ENCODE measurements at places on chromosomes 13 and 19. TPM values are rescaled to one million over a fixed set of nuclear protein-coding genes. Genes with fewer than 3 reads are reported as not detected.
A peak's percentile ranks its signal among the peaks of the same experiment; 100 is the strongest.

The LRG1 gene
- not detected for total RNA-seq

The CABP5 gene
- 0.38 TPM for total RNA-seq

The OR10H1 gene
- total RNA-seq, result 0.12 TPM

GRCh38 chr13:76892488-76892887 is 6.3 kb upstream of the KCTD12 start:
- no peak for DNase-seq

The PRKCG gene
- 0.55 TPM for total RNA-seq

DNA sequence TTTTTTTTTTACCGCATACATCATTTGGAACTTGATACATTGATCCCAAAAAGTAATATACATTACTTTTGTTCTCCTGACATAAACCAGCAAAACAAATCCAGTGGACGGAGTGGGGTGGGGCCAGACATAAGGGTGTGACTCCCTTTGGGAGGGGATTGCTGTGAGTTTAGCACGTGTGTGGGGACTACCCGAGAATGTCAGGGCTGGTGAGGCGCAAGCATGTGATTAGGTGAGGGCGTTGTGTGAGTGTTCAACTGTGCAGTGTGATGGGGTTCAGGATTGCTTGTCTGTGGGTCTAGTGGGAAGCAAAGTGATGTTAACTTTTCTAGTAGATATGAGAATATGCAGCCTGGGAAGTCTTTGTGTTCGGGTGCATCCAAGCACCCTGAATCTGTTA is 468.0 kb downstream of the TSHZ3 start:
- no peak for DNase-seq

The KCNRG gene
- 1.0 TPM for total RNA-seq

The IGFL2 gene
- not detected for total RNA-seq

The URAD gene
- not detected for total RNA-seq

GRCh38 chr19:275000-275399 is 16.2 kb downstream of the PLPP2 start:
- no peak for DNase-seq

GRCh38 chr19:51714848-51715247 is 8.9 kb downstream of the HAS1 start:
- no peak for DNase-seq

DNA sequence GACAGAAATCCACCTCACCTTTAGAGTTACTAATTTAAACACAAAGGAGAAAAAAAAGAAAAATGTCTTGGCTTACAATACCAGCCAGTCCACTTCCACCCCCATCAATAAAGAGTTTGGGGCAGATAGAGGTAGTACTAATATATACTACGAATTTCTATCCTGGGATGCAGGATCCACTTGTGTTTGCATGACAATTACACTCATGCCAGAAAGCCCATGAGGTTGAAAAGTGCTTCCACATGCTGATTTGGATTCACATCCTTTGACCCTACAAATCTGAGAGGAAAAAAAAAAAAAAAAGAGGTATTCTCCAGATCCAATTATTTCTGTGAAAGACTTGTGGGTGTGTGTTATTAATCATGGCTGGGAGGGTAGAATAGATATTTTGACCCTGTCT is 335.2 kb downstream of the SLITRK1 start:
- no peak for DNase-seq

GRCh38 chr13:108777421-108778420 is 148.3 kb downstream of the MYO16 start:
- DNase-seq, result no peak

The NXNL1 gene
- not detected for total RNA-seq

DNA sequence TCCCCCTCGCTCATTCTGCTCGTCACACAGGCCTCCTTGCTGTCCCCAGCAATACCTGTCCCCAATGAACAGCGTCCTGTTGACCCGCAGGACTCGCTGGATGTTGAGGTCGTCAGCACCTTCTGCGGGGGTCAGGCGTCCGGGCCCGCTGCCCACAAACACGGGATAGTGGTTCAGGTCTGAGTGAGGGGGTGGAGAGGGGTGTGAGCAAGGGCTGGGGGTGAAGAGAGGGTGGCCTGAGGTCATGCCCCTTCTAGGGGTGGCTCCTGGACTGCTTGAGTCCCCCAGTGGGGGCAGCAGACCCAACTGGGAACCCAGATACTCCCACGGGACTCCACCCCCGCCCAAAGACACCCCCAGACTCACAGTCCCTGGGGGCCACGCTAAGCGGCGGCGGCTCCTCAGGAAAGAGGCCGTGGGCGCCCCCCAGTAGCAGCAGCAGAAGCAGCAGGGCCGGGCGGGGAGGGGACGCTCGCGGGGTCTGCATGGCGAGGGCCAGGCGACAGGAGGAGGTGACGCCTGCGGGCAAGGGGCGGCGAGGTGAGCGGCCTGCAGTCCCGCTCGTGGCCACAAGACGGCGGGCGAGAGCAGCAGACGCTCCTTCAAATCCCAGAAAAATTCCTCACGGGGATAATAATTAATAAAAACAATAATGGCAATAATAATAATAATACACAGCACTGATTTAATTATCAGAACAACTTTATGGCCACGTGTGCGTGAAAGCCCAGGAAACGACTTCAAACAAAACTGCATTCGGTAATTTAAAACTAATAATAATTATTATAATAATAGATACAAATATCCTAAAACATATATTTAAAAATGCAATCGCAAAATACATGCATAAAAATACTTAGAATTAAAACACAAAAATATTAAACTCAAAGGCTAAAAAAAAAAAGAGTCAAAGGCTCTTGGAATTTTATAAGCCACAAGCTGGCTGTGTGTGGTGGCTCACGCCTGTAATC is 1.2 kb downstream of the SEMA6B start:
- DNase-seq, result peak; percentile 63

DNA sequence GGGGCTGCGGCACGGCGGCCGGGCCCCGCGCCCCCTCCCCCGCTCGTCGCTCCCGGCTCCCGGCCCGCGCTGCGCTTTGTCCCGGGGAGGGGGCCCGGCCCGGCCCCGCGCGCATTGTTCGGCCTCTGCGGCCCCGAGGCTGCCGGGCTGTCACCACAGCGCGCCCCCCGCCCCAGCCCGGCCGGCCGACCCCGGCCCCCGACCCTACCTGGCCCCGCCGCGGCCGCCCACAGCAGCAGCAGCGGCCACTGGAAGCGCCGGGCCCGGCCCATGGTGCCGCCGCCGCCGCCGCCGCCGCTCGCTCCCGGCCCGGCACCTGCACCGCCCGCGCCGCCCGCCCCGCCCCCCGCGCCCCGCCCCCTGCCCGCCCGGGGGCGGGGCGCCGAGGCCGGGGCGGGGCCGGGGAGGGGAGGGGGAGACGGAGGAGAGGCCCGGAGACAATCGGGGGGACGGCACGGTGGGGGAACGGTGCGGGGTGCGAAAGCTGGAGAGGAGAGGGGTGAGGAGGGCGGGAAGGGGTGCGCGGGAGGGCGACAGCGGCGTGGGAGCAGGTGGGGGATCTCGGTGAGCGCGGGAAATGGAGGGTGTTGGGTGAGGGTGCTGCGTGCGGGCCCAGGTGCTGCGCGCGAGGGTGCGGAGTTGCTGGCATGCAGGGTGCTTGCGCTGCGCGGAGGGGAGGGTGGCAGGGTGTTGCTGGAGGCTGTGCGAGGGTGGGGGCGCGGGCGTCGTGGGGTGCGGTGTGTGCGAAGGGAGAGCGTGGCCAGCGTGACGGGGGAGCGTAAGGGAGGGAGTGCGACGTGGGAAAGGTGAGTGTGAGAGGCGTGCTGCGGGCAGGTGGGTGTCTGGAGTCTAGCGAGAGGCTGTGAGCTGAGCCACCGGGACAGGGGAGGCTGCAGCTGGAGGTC is at the start of gene CADM4:
TSS of gene CADM4 (minus strand) at position 332 of the 905 bp plus-strand sequence. CDS start at position 272, 60 bp downstream.
- peak; percentile 30 for DNase-seq

- no peak for DNase-seq
Measured at GRCh38 chr19:47106821-47107201, 6.8 kb downstream of the ZC3H4 start.

DNA sequence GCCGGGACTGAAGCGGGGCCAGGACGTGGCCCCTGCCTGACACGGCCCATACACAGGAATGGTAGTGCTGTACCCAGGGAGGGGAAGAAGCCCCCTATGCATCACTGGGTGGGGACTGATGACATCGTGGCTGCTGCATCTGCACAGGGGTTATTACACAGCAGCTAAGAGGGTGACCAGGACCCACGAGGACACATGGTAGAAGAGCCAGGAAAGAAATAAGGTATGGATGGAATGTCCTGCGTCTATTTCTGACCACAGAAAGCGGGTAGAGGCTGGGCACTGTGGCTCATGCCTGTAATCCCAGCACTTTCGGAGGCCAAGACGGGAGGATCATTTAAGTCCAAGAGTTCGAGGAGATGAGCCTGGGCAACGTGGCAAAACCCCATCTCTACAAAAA is 24.1 kb downstream of the DCAF15 start:
- DNase-seq, result no peak

GRCh38 chr19:10214784-10215183 is 16.3 kb downstream of the S1PR2 start:
- no peak for DNase-seq

- peak; percentile 19 for DNase-seq
Measured at GRCh38 chr19:57812226-57812625, 2.5 kb downstream of the ZNF552 start.

DNA sequence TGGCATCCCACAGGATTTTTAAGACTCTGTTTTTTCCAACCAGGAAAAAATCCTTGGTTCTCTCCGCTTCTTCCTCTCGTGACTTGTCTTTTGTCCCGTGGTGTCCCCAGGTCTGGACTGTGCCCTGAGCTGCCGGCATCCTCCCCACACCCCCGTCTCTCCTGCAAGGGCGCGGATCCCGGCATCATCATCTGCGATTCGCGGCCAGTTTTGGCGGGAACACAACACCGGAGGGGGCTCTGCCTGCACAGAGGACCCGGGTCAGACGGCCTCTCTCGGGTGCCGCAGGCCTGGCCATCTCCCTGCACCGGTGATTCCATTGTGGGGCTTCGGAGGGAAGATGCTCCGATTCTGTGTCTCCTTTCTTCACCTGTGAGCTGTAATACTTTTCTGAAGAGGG is 18.8 kb upstream of the GAS6 start:
- DNase-seq, result no peak

DNA sequence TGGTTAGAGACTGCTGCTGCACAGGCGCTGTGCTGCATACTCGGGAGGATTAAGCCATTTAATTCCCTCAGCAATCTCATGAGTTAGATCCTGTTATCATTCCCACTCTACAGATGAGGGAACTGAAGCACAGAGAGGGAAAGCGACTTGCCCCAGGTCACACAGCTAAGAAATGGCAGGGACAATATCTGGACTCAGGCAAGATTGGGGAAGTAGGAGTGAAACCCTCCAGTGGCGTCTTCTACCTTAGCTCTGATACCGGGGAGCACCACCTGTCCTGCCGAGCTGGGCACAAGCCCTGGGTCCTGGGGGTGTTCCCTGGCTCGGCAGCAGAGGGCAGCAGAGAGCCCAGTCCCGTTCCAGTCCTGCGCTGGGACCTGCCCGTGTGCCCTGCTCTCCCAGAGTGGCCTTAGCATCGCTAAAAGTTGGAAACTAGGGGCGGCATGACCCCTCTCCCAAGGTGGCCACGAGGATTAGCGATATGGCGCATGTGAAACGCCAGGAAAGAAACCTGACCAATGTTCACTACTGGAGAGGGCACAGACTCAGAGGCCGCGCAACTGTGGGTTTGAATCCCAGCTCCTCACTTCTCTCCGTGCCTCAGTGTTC is 20.5 kb downstream of the CYTH2 start:
- DNase-seq, result peak; percentile 80

Measured in natural killer cell (primary cell).